CD4-positive, alpha-beta T cell treated with Interferon alpha-2 for 1 hour (primary cell): ENCODE measurements at places on chromosomes 6 and 20.
A peak's percentile ranks its signal among the peaks of the same experiment; 100 is the strongest.

GRCh38 chr6:149362289-149362688 lies 37.8 kb upstream of the SUMO4 start:
- DNase-seq, result no peak

DNA sequence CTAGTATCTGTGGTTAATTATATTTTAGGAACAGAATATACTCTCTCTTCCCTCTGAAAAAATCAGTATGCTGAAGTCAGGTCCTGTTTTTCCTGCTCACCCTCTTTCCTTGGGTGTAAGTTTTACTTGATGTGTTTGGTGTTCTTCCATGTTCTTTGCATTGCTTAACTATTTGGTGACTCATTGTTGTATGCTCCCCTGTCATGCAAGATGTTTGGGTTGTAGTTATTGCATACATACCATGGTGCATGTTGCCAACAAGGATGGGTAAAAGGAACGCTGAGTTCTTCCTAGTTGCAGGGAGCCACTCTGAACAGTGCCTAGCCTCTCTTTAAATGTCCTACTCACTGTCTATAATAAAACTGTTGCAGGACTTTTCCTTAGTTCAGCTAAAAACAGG lies 207.9 kb upstream of the LAMP5 start:
- DNase-seq, result no peak

DNA sequence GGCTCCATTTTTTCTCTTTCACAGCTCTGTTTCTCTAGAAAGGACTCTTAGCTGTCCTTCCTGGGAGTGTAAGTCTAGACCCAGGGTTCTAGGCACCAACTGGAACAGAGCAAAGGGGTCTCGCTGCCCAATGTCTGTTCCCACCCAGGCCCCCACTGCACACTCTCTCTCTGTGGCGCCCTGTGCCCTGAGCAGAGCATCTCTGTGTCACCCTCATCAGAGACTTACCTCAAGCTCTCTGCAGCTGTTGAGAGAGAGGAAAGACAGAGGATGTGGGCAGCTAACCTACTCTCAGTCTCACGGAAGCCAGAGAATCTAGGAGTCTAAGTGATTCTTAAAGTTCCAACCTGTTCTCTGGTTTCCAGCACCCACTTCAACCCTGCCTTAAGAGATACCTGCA lies 9.5 kb downstream of the NCR2 start:
- DNase-seq, result peak; percentile 43

DNA sequence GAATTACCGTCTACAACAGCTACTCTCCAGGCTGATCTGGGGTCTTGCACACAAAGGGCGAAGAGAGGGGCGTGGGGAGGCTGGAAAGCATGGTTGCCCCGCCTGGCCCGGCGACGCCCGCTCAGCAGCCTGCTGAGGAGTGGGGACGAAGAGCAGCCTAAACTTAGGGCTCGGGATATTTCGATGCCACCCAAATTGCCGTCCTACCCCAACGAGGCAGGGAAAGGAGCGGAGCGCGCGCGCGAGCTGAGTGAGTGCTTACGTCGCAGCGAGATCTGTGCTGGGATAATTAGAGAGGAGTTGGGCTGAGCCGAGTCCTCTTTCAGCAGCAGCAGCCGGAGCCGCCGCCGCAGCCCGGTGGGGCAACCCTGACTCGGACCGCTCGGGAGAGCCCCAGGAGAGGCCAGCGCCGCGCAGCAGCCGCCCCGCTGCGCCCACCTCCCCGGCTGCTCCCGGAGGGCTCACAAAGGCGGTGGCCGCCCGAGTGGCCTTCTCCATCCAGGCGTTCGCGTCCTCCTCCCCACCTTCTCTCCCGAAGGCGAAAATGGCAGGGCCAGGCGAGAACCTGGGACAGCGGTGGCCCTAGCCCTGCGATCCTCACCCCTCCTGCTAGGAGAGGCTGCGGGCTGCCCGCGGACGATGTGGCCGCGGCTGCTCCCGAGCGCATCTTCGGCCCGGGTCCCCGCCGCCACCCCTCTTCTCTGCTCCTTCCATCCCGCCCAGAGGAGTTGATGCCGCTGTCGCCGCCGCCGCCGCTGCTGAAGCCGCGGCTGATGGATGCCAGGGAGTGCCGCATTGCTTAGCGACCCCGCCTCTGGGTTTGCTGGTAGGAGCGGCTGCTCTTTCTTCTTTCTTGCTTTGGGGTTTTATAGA lies at the start of gene CLVS2:
Gene CLVS2, plus strand, starts transcription at position 315 of the 873 bp plus-strand sequence. CDS start 1,543 bp downstream, outside the sequence.
- no peak for DNase-seq

DNA sequence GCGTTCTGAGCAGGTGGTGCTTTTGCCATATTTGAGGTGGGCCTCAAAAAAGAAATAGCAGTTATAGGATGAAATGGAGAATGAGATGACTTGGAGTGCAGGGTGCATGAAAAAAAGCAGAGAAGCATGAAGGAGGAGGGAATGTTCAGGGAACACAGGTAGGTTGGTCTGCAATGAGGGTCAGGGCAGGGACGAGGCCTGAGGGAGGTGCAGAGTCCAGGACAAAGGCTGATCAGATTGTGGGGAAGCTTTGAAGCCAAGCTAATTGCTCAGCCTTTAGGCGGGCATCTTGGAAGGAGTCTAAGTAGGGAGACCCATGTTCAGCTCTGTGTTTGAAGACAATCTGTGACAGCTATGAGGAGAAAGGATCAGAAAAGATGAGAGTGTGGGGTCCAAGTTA lies 12.0 kb downstream of the TRAM2 start:
- DNase-seq, result no peak
